Fibroblast of lung (primary cell): ENCODE measurements at places on chromosomes 5 and 9.

- DNase-seq: no peak
Observed at GRCh38 chr5:65825408-65826328, 100.7 kb upstream of the ERBIN start.

GRCh38 chr9:121486043-121486442 is 13.6 kb downstream of the GGTA1 start:
- no peak for DNase-seq

GRCh38 chr9:113653746-113654604 is 190.4 kb downstream of the RGS3 start:
- no peak for DNase-seq

DNA sequence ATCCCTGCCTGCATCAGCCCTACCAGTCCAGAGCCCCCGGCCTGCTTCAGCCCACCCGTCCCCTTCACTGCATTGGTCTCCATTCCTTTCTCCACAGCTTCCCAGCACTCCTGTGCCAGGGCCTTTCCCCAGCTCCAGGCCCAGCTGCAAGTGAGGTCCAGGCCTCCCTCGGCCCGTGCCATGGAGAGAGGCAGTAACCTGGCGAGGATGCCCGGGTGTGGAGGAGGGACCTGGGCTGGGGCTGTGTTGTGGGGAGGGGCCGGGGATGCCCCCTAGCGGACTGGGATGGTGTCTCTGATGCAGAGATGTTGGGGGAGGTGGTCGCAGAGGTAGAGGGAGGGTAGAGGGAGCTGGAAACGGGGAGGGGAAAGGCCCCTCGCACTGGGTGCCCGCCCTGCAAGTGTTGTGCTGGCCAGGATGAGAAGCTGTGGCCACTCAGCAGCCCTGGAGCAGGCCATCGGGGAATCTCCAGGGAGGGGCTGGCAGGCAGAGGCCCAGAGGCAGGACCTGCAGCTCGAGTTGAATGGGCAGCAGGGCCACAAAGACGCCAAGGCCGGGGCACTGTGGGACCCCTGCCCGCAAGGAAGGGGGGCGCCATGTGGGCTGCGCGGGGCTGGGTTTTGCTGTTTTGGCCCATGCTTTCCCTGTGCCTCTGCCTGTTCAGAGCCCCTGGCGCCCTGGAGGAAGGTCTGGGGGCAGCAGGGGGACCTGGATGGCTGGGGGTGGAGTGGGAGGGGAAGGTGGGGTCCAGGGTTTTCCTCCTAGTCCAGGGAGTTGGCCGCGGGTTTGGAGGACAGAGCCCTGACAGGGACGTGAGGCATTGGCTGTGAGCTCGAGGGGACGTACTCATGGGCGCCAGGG is 26.0 kb upstream of the NKD2 start:
- DNase-seq: no peak
